Omental fat pad (tissue), 4 donors: ENCODE measurements at places on chromosomes 7 and 10. TPM values are rescaled to one million over a fixed set of nuclear protein-coding genes. Genes with fewer than 3 reads are reported as not detected.

- DNase-seq: no peak
Measured at GRCh38 chr10:101919026-101919770, 75.6 kb upstream of the KCNIP2 start.

- no peak for DNase-seq
Measured at GRCh38 chr10:114028425-114028824, 15.2 kb upstream of the ADRB1 start.

DNA sequence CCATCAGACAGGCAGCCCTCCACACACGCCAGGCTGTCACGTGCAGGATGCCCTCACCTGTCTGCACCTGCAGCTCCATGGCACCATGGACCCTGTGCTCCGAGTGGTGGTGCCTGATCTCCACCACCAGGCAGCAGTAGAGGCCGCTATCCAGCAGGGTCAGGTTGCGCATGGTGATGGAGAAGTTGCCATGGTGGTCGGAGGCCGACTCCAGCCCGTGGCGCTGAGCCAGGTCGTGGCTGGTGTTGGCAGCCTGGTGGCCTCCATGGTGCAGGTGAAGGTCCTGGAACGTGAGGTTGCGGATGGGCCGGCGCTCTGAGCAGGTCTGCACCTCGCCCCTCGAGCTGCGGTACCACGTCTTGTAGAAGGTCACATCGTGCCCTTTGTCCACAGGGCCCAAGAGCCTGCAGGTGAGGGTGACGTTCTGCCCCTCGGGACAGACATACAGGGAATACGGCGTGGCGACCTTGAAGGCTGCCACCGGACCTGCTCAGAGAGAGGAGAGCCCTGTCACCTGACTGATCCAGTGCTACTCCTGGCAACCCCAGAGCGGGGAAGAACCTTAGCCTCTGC is 11.7 kb downstream of the VSIR start:
- no peak for DNase-seq

DNA sequence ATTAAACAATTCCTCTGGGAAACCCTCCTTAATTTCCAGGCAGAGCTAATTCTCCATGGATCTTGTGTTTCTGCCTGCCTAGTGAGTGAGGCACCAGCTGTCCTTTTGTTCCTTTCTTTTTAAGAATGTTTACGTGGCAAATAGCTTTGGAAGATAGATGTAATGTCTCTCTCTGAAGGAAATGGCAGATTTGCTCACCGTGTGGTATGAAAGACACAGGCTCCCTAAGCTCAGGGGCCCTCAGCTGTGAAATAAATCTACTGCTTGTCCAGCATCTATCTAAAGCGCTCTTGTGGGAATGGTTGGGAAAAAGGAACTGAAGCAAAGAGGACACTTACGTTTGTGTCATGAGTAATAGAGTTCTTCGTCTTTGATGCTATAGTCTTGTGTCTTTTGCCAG is 64.6 kb downstream of the FAS start:
- no peak for DNase-seq

- DNase-seq: no peak
Measured at GRCh38 chr7:55185321-55185802, 166.5 kb downstream of the EGFR start.

DNA sequence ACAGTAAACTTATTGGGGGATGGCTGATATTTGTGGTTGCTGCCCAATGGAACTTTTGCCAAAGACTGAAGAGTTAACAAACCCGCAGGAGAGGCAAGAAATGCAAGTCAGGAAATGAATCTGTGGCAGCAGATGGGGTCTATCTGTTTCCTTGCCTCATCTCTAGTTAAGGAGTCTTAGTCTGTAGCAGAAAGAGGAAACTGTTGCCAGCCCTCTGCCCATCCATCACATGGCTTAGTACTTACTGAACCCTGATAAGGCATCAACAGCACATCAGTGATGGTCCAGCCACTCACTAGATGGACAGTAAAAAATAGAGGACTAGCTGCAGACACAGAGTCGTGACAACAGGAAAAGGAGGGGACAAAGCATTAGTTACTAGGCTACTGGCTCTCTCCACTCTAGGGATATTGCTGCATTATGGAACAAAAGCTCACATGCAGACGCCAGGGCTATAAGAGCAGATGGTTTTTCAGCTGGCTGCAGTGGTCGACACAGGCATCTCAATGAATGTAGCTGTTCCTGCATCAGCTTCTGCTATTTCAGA is 614.7 kb downstream of the PARD3 start:
- no peak for DNase-seq

- DNase-seq: no peak
Measured at GRCh38 chr7:128831178-128831993, 1.2 kb downstream of the FLNC start.

- DNase-seq: no peak
Measured at GRCh38 chr10:454860-455259, 234.6 kb downstream of the DIP2C start.

DNA sequence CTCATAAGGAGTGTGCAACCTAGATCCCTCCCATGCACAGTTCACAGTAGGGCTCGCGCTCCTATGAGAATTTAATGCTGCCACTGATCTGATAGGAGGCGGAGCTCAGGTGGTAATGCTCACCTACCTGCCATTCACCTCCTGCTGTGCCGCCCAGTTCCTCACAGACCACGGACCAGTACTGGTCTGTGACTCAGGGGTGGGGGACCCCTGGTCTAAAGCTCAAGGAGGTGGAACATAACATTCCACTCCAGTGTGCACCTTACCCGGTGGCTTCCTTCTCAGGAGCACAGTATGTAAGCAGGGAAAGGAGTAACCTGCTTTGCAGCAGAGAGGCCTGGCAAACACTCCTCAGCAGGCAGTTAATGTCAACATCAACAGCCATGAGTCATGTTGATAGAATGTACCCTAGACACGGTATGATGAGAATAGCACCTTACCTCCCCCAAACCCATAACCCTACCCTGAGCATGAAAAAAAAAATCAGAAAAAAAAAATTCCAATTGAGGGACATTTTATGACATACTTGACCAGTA is 273.5 kb downstream of the FGFR2 start:
- DNase-seq: no peak

GRCh38 chr10:62248465-62248864 is 20.2 kb downstream of the RTKN2 start:
- no peak for DNase-seq

GRCh38 chr7:44177570-44178131 is 11.6 kb downstream of the GCK start:
- no peak for DNase-seq

DNA sequence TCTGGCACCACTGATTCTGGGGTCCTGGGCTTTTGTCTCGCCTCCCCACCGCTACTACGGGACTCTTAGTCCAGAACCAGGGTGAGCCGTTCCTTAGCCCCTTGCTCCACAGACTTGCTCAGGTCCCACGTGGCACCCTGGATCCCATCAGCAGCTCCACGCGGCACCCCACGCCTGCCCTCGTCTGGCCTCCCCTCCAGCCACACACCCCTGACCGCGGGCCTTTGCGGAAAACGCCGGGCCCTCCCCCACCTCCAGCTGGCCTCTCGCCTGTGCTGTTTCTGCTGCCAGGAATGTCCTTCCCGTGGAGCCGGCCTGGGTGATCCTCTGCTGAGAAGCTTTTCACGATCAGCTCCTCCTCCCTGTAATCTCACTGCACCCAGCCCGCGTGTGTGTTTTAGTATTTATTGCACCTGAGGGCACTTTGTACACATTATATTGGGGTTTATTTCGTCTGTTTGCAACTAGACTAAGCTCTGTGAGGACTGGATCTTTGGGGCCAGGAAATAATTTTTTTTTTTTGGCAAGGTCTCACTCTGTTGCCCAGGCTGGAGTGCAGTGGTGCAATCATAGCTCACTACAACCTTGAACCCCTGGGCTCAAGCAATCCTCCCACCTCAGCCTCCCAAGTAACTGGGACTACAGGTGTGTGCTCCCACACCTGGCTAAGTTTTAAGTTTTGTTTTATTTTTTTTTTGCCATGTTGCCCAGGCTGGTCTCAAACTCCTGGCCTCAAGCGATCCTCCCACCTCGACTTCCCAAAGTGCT is 10.5 kb upstream of the TTYH3 start:
- no peak for DNase-seq

- DNase-seq: no peak
Measured at GRCh38 chr10:76303682-76304316, 872.4 kb downstream of the LRMDA start.

DNA sequence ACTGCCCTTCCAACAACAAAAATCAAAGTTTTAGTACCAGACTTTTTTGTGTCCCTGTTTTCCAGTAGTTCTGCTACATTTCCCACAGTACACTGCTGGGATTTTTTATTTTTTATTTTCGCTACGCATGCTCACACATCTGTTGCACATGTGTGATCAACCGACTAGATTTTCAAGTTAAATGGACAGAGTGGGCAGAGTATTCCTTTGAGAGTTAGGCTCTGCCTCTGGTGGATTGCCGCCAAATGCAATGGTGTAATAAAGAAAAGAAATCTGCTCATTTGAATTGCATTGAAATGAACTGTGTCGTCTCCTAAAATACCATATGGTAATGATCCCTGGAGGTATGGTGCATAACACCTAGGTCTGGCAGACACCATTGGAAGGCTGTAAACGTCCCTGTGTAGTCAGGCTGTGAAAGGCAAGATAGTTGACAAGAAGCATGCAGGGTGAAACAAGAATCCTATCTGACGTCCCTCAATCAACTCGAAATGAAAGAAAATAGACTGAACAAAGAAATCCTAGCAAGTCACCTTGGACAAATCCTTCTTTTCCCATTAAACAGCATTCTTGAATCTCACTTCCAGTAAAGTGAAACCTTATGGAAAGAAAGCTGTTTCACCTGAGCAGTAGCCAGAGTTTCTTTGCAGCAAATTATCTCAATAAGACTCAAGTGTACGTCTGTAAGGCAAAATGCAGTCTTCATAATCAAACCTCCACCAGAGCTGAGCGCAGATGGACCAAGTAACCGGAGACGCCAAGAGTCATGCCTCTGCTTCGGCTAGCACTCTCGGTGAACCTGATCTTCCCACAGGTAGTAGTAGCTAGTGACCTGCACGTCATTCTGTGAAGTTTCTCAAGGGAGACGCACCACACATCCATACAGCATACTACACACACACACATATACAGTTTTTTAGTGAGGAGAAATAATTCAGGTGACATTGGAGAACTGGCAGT is 357.3 kb downstream of the CRPPA start:
- DNase-seq: no peak

DNA sequence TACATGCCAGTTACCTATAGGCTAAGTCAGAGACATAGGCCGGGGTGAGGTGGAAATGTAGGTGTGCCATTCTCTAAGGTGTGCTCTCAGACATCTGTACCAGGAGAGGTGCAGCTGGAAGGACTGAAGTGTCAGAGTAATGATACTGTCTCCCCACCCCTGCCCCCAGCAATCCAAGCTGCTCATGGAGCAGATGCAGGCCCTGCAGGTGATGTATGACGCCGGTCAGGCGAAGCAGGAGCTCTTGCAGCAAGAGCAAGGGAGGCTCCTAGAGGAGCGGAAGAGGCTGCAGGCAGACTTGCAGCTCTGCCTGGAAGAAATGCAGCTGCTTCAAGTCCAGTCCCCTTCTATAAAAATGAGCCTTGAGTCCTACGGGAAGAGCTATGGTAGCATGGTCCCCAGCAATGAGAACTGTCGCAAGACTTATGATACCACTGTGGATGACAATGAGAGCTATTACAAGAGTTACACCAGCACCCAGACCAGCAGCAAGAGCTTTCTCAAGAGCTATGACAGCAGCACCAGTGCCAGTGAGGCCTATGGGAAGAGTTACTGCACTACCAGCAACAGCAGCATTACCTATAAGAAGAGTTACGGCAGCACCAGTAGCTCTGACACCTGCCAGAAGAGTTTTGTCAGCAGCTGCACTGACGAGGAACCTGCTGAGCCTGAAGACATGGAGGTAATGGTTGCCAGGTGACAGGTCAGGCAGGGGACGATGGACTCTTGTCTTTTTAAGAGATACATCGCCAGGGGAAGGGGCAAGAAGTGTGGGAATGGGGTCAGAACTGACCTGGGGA is 18.4 kb upstream of the FLNC start:
- DNase-seq: no peak

- DNase-seq: no peak
Measured at GRCh38 chr7:77537136-77537777, at the start of gene PTPN12. TSS of gene PTPN12 (plus strand) at chr7:77537295. CDS start at chr7:77537547, 252 bp downstream.

GRCh38 chr7:96016735-96017134 is 244.4 kb downstream of the DYNC1I1 start:
- DNase-seq: no peak

GRCh38 chr7:94922457-94922856 is 15.1 kb downstream of the PPP1R9A start:
- no peak for DNase-seq

- DNase-seq: no peak
Measured at GRCh38 chr10:100982916-100983830, 4.1 kb downstream of the MRPL43 start.

GRCh38 chr7:133735222-133735621 is 391.9 kb upstream of the LRGUK start:
- no peak for DNase-seq

DNA sequence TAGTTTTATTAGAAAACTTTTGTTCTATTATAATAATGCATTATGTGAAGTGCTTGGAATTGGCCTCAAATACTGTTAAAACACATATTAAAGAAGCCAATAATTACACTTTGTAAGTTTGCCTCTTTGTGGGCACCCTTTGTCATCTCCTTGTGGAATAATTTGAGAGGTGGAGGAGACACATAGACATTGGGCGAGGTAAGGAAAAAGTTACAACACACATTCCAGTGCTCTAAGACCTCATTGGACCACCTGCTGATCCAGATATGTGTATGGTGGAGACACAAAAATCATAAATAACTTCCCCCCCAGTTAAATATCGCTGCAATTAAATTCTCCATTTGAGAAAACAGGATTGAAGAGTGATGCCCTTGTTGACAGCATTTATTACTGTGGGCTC is 511.8 kb downstream of the GFRA1 start:
- no peak for DNase-seq

DNA sequence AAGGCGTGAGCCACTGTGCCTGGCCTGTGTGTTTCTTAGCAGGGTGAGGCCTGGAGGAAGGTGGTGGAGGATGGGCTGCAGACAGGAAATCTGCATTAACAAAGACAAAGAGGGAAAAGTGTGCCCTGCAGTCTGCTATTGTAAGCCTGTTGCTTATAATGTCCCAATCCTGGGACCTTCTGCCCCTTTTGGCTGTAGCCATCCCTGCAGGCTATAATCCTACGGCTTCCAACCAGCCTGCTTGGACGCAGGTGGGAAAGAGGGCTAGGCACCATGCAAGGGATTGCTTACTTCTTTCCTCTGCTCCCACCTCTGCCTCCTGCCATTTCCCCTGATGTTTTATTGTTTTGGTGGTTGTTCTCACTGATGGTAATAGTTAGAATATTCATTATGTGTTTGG is 434.3 kb downstream of the PLXNA4 start:
- DNase-seq: no peak

- no peak for DNase-seq
Measured at GRCh38 chr10:120732643-120733313, 118.4 kb upstream of the WDR11 start.

GRCh38 chr7:140926021-140926817 is 1.5 kb upstream of the BRAF start:
- DNase-seq: no peak

Gene ERVW-1
- total RNA-seq: not detected

Gene ZNF92
- total RNA-seq: 7.7 TPM

Gene FXYD4
- total RNA-seq: not detected

Gene STOX1
- 6.0 TPM for total RNA-seq

Gene CPN1
- not detected for total RNA-seq

Gene DNAJC30
- total RNA-seq: 5.0 TPM

Gene PIK3AP1
- 16.6 TPM for total RNA-seq

Gene MNX1
- total RNA-seq: not detected

Gene HGF
- total RNA-seq: 7.3 TPM

Gene CCZ1
- 35.4 TPM for total RNA-seq

Gene RAPGEF5
- total RNA-seq: 66.7 TPM

Gene PHYHIPL
- total RNA-seq: not detected
